ENCODE measurements at places on chromosomes 11 and 22. TPM values are rescaled to one million over a fixed set of nuclear protein-coding genes. Genes with fewer than 3 reads are reported as not detected.

The PDGFB gene
- polyA plus RNA-seq: 15.6 TPM

The DKK3 gene
- 72.3 TPM for polyA plus RNA-seq

The OR51I1 gene
- polyA plus RNA-seq: not detected

The CENPM gene
- 13.7 TPM for polyA plus RNA-seq

The OR4C5 gene
- not detected for polyA plus RNA-seq

The CARD18 gene
- not detected for polyA plus RNA-seq

The LRRN4CL gene
- polyA plus RNA-seq: 0.75 TPM
